ENCODE measurements at places on chromosomes 1 and 21.

GRCh38 chr1:7229696-7230631 is 444.7 kb downstream of the CAMTA1 start:
- DNase-seq, result no peak

DNA sequence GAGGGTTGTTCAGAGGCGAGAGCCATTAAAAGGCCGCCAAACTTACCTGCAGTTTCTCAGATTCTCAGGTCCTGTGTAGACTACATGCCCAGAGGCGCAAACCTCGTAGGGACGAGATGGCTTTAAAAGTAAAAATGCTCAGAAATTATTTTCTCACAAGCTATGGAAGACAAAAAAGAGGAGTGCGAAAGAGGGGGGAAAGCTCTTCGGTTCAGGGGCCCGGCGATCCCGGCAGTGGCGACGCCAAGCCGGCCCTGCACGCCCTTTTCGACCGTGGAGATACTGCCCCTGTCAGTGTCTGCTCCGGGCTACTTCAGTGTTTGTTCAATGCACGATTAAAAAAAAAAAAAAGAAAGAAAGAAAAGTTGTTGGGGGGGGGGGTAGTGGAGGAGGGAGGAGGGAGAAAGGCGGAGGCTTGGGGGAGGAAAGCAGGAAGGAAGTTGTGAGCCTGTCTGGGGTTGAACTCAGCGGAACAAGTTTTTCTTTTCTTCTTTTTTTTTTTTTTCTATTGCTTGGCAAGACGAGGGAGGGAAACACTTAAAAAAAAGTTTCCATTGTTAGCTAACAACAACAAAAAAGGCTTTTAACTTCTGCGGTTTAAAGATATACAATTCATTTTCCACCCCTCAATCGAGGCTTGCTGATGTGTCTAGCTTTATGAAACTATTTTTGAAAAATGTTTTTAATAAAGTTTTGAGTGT is at the start of gene ITPKB:
Gene ITPKB (minus strand): TSS at position 288 of the 701 bp plus-strand sequence. CDS start 1,824 bp downstream, outside the sequence.
- DNase-seq, result peak; percentile 55

GRCh38 chr1:185969028-185969427 is 234.8 kb downstream of the HMCN1 start:
- DNase-seq, result no peak

DNA sequence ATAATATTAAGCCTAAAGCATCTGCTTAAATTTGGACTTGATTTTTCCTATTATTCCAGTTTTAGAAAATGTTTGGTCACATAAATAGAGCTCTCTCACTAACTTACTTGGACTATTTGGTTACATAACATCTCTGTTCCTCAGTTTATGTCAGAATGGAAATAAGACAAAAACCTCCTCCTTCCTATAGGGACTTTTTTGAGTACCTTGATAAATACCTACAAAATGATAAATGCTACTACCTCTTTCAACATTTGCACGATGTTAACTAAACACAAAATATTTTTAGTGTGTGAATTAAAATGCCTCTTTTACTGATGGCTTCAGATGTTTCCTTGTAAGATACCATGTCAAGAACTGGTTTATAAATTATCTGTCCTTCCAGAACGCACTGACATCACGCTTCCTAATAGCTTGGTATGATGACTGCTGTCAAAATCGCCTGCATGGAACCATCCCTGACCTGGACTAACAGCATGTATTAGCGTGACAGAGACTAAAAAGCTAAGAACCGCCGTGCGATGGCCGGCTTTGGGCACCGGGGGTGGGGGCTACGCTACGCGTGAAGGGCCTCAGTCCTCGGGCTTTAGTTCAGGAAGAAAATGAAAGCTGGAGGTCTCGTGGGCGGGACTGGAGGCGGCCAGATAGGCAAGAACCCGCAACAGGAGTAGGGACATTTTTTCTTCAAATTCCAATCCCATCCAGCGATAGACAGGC is 133.2 kb upstream of the BARHL2 start:
- DNase-seq, result no peak

GRCh38 chr1:179955287-179955680 is 674 bp downstream of the CEP350 start:
- DNase-seq, result no peak

GRCh38 chr1:180917306-180918065 is 4.8 kb downstream of the KIAA1614 start:
- DNase-seq, result no peak

DNA sequence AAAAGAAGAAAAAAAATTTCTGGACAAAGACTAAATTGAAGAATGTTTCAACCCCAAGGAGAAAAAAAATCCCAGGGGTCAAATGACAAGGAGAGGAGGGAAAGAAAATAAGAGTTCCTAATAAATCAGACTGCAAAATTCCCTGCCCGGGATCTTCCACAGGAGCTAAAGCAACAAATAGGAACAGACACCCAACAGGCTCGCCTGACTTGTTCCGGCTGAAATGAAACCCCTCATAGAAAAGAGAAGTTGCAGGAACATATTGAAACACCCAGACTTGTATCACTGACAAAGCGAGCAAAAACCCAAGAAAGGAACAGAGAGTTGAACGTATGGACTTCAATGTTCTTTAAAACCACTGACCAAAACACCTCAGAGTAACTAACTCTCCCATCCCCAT is 123.0 kb downstream of the TIAM1 start:
- DNase-seq, result no peak

GRCh38 chr1:17527036-17527914 is 12.2 kb upstream of the ARHGEF10L start:
- no peak for DNase-seq

DNA sequence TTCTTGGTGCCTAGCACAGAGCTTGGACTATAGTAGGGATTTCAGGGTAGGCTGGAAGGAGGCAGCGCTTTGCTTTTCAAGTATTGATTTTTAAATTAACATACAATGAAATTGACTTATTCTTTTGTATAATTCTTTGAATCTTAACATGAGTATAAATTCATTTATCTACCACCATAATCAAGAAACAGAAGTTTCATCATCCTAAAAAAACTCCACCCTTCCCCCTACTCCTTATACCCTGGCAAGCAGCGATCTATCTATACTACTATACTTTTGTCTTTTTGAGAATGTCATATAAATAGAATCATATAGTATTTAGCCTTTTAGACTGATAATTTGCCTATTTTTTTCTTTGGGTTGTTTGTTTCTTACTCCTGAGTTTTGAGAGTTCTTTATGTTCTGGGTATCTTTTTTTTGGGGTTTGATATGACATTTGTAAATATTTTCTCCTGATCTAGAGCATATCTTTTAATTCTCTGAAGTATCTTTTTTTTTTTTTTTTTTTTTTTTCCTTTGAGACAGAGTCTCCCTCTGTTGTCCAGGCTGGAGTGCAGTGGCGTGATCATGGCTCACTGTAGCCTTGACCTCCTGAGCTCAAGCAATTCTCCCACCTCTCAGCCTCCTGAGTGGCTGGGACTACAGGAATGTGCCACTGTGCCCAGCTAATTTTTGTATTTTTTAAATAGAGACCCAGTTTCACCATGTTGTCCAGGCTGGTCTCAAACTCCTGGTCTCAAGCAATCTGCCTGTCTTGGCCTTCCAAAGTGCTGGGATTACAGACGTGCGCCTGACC is 6.4 kb downstream of the RPS6KC1 start:
- no peak for DNase-seq

- no peak for DNase-seq
Observed at GRCh38 chr1:223824712-223825111, 21.0 kb downstream of the TP53BP2 start.

GRCh38 chr1:225817611-225818061 is 7.7 kb downstream of the EPHX1 start:
- DNase-seq, result no peak

- DNase-seq, result no peak
Observed at GRCh38 chr1:151635479-151636072, 23.7 kb downstream of the SNX27 start.

- DNase-seq, result no peak
Observed at GRCh38 chr21:41410767-41411448, 15.1 kb upstream of the MX1 start.

DNA sequence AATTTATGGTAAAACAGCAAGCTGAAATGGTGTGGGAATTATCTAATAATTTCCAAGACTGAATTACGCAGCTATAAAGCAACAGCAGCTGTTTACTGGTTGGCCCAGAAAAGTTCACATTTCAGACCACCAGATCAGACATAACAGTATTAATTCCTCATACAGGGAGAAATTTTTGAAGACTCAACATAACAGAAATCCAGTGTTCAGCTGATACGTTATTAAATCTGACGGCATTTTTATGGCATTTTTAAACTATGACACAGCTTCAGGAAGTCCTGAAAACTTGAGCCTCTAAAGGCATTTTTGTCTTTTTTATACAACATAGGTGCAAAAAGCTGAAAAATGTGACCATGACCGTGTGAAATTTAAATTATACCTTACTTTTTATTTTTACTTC is 91.2 kb downstream of the APP start:
- no peak for DNase-seq

DNA sequence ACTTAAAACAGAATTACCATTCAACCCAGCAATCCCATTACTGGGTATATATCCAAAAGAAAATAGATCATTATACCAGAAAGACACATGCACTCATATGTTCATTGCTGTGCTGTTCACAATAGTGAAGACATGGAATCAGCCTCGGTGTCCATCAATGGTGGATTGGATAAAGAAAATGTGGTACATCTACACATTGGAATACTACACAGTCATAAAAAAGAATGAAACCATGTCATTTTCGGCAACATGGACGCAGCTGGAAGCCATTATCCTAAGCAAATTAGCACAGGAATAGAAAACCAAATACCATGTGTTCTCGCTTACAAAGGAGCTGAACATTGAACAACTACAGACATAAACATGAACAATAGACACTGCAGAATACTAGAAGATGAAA is 244.8 kb upstream of the PROX1 start:
- no peak for DNase-seq

- no peak for DNase-seq
Observed at GRCh38 chr1:231544943-231545592, 16.6 kb downstream of the TSNAX start.
